Tibial artery (tissue), 4 donors: ENCODE measurements at places on chromosomes 2 and 18.

DNA sequence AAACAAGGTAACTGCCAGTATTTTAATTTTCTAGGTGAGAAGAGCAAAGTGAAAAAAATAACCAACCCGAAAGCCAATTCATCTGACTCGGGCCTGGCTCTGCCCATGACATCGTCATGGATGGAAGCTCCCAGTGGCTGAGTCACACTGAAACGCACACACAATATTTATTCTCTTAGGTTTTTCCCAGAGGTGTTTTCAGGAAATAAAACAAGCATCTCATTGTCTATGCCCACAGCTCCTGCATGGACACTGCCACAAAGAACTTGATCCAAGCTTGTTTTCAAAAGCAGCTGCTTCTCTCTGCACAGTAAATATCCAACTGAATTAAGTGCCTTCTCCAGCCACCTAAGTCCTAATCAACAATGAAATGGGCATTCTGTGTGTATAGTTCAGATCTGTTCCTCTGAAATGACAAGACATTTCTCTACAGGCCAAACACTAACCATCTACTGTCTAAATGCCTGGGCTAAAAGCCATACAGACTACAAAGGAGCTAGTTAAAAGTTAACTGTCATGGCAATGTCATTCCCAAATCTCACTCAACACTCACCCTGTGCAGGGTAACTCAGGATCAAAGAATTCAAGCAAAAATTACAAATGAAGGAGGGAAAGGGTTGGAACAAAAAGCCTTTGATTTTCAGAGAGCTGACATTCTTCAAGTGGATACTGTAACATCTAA, 62.9 kb downstream of the RPL31 start:
- no peaks in the 10 kb centered on the region for H3K36me3 ChIP-seq
- H3K4me3 ChIP-seq, result no peak overlapping the region
- no peak for DNase-seq
- H3K27me3 ChIP-seq, result no peaks in the 10 kb centered on the region

DNA sequence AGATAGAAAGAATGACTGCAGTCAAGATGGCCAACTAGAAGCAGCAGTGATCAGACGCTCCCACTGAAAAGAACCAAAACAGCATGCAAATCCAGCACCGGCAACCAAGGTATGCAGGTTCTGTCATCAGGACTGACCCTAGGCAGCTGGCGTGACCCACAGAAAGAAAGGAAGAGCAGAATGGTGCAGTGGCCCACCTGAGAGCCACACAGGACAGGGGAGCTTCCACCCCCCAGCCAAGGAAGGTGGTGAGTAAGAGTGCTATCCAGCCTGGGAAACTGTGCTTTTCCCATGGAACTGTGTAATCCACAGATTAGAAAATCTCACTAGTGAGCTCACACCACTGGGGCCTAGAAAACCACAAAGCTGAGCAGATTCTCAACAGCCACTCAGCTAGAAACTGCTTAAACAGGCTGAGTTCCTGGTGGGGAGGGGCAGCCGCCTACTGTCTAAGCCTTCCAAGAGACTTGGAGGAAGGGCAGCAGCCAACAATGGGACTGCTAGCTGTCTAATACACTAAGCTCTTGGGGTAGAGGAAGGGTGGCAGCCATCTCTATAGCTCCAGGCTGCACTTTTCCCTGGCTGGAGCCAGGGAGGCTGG, 127.9 kb downstream of the EVA1A start:
- no peak overlapping the region for H3K4me3 ChIP-seq
- H3K27ac ChIP-seq, result no peak overlapping the region
- H3K36me3 ChIP-seq, result no peaks in the 10 kb centered on the region
- no peaks in the 10 kb centered on the region for H3K4me1 ChIP-seq

GRCh38 chr2:38922902-38923301, 33.2 kb downstream of the ARHGEF33 start:
- H3K4me1 ChIP-seq, result no peaks in the 10 kb centered on the region
- no peak for DNase-seq
- H3K36me3 ChIP-seq, result no peaks in the 10 kb centered on the region
- no peaks in the 10 kb centered on the region for H3K27me3 ChIP-seq
- H3K4me3 ChIP-seq, result no peak overlapping the region

- peak overlapping the region; percentile 96 for H3K27ac ChIP-seq
- no peaks in the 10 kb centered on the region for H3K27me3 ChIP-seq
- peak overlapping the region; percentile 94 for H3K4me3 ChIP-seq
- H3K4me1 ChIP-seq, result no peaks in the 10 kb centered on the region
- H3K36me3 ChIP-seq, result no peaks in the 10 kb centered on the region
Observed at GRCh38 chr2:20351555-20352229, 1.0 kb upstream of the PUM2 start.

- no peak overlapping the region for H3K27ac ChIP-seq
- no peaks in the 10 kb centered on the region for H3K4me1 ChIP-seq
- no peaks in the 10 kb centered on the region for H3K27me3 ChIP-seq
Observed at GRCh38 chr2:181143790-181144300, 163.4 kb downstream of the UBE2E3 start.

- no peak overlapping the region for H3K4me3 ChIP-seq
- no peaks in the 10 kb centered on the region for H3K36me3 ChIP-seq
- H3K27me3 ChIP-seq, result no peaks in the 10 kb centered on the region
- DNase-seq, result no peak
Observed at GRCh38 chr2:203585516-203585915, 50.4 kb upstream of the RAPH1 start.

GRCh38 chr2:20094142-20094755, 42.8 kb upstream of the LAPTM4A start:
- H3K4me3 ChIP-seq, result no peak overlapping the region
- no peaks in the 10 kb centered on the region for H3K27me3 ChIP-seq
- peaks cover 9% of the 10 kb centered on the region for H3K4me1 ChIP-seq
- DNase-seq, result no peak
